ENCODE measurements at places on chromosomes 2 and 18. TPM values are rescaled to one million over a fixed set of nuclear protein-coding genes. Genes with fewer than 3 reads are reported as not detected.

The STEAP3 gene
- total RNA-seq, result 7.6 TPM

The CFC1 gene
- total RNA-seq, result not detected

The LRRC30 gene
- not detected for total RNA-seq

DNA sequence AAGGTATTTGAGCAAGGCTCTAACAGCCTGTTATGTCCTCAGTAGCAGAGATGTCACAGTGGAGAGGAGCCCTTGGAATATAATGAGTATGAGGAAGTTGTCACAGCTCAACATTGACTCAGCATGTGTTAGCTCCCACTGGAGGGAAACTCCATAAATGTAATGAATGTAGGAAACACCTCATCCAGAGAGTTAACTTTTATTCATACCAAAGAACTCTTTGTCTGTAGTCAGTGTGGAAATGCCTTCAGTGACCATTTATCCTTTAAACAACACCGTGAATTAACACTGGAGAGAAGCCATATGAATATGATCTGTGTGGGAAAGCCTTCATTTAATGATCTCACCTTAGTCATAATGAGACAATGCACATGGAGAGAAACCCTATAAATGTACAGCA is 59.7 kb downstream of the CYP1B1 start:
- no peaks in the 10 kb centered on the region for H3K27me3 ChIP-seq
- H3K27ac ChIP-seq, result no peak overlapping the region
- H3K4me1 ChIP-seq, result no peaks in the 10 kb centered on the region
- DNase-seq, result no peak

DNA sequence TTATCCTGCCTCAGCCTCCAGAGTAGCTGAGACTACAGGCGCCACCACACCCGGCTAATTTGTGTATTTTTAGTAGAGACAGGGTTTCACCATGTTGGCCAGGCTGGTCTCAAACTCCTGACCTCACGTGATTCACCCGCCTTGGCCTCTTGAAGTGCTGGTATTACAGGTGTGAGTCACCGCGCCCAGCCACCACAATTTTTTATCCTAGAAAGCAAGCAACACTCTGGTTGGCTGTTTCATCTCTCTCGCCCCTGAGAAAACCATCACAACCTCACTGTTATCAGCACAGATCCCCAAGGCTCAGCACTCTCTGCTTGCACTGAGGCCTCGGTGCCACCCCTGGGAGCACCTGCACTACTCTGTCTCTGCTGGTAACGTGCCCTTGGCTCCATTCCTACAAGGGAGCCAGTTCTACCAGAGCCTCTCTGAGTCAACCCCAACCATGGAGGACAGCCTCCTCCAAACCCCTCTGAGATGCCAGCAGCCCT is 134.8 kb upstream of the AGAP1 start:
- no peak for DNase-seq
- H3K4me3 ChIP-seq, result no peak overlapping the region
- no peaks in the 10 kb centered on the region for H3K27me3 ChIP-seq
- H3K4me1 ChIP-seq, result no peaks in the 10 kb centered on the region
- no peak overlapping the region for H3K27ac ChIP-seq

- H3K27ac ChIP-seq, result peak overlapping the region; percentile 86
- no peaks in the 10 kb centered on the region for H3K27me3 ChIP-seq
- no peak for DNase-seq
- H3K4me1 ChIP-seq, result peaks cover 2% of the 10 kb centered on the region
Observed at GRCh38 chr18:75207310-75208154, 1.4 kb downstream of the PTGR3 start.

- H3K4me3 ChIP-seq, result no peak overlapping the region
- H3K4me1 ChIP-seq, result no peaks in the 10 kb centered on the region
- no peak overlapping the region for H3K27ac ChIP-seq
- no peak for DNase-seq
- H3K27me3 ChIP-seq, result no peaks in the 10 kb centered on the region
Observed at GRCh38 chr2:96477458-96477857, 27.7 kb downstream of the NEURL3 start.

- peaks cover 13% of the 10 kb centered on the region for H3K4me1 ChIP-seq
- no peak for DNase-seq
- H3K27me3 ChIP-seq, result no peaks in the 10 kb centered on the region
- no peak overlapping the region for H3K4me3 ChIP-seq
- H3K36me3 ChIP-seq, result no peaks in the 10 kb centered on the region
Observed at GRCh38 chr2:156490466-156490840, 54.3 kb downstream of the GPD2 start.

DNA sequence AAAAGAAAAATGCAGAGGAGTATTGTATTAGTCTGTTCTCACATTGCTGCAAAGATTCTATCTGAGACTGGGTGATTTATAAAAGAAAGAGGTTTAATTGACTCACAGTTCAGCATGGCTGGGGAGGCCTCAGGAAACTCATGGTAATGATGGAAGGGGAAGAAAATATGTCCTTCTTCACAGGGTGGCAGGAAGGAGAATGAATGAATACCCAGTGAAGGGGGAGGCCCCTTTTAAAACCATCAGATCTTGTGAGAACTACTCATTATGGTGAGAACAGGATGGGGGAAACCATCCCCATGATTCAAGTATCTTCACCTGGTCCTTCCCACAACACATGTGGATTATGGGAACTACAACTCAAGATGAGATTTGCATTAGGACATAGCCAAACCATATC is 9.1 kb upstream of the PLCL1 start:
- no peaks in the 10 kb centered on the region for H3K27me3 ChIP-seq
- H3K4me3 ChIP-seq, result no peak overlapping the region
- no peaks in the 10 kb centered on the region for H3K4me1 ChIP-seq

DNA sequence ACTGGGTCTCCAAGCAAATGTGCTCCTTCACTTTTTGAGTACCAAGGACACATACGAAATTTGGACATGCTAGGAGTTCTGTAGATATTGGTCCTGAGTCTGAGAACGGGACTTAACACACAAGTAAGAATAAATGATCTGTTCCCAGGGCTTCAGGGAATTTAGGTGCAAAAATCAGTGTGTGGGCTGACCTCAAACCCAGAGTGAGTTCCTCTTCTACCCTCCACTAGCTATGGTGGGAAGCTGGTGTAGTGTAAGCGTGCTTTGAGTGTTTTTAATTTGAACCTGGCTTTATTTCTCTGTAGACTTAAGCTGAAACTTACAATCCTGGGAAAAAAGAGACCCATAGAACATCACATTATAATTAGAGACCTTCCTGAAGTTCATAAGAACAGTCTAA is 50.5 kb downstream of the MYO3B start:
- H3K36me3 ChIP-seq, result no peaks in the 10 kb centered on the region
- peaks cover 19% of the 10 kb centered on the region for H3K4me1 ChIP-seq
- no peak for DNase-seq
- no peak overlapping the region for H3K4me3 ChIP-seq
- H3K27ac ChIP-seq, result no peak overlapping the region

DNA sequence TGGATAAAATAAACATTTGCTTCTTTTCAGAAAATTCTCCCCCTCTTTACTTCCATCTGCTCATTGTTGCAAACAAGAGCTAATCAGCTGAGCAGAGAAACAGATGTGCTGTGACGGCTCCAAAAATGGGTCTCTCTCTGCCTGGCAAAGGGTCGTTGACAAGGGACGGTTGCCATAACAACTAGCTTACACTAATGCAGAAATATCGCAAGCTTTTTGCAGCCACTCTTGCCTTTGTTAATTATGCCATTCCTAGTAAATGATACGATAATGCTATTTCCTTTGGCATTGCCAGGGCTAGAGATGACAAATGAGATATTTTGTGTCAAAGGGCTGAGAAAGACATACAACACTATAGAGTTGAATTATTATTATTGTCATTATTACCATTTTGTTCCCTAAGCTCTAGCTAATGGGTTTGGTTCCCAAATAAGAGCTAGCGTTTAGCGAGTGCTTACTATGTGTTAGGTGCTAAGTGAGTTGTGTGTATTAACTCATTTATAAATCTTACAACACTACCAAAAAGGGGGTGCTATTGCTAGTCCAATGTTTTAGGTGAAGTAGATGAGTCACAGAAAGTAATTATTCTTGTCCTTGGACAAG is 46.8 kb downstream of the MYO3B start:
- no peak for DNase-seq
- no peaks in the 10 kb centered on the region for H3K36me3 ChIP-seq
- H3K4me3 ChIP-seq, result no peak overlapping the region
- H3K4me1 ChIP-seq, result peaks cover 24% of the 10 kb centered on the region
- no peak overlapping the region for H3K27ac ChIP-seq

- H3K36me3 ChIP-seq, result no peaks in the 10 kb centered on the region
- H3K4me3 ChIP-seq, result no peak overlapping the region
- no peak overlapping the region for H3K27ac ChIP-seq
Observed at GRCh38 chr2:199409759-199410529, 47.8 kb downstream of the SATB2 start.

DNA sequence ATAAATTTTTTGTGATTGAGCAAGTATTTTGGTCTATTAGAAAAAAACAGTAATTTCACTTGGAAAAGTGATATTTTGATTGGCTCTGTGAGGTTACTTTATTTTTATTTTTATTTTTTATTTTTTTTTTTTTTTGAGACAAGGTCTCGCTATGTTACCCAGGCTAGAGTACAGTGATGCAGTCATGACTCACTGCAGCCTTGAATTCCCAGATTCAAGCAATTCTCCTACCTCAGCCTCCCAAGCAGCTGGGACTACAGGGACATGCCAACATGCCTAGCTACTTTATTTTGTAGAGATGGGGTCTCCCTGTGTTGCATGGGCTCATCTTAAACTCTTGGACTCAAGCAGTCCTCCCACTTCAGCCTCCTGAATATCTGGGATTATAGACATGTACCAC is 60.9 kb upstream of the MGAT5 start:
- H3K36me3 ChIP-seq, result peaks cover 8% of the 10 kb centered on the region
- no peak overlapping the region for H3K4me3 ChIP-seq
- H3K27ac ChIP-seq, result no peak overlapping the region
- no peaks in the 10 kb centered on the region for H3K27me3 ChIP-seq

- no peaks in the 10 kb centered on the region for H3K36me3 ChIP-seq
- no peaks in the 10 kb centered on the region for H3K27me3 ChIP-seq
- no peak for DNase-seq
- no peak overlapping the region for H3K27ac ChIP-seq
- no peak overlapping the region for H3K4me3 ChIP-seq
- no peaks in the 10 kb centered on the region for H3K4me1 ChIP-seq
Observed at GRCh38 chr2:209076151-209076550, 347.7 kb upstream of the MAP2 start.

GRCh38 chr2:66733364-66733999 is 298.6 kb downstream of the MEIS1 start:
- no peaks in the 10 kb centered on the region for H3K36me3 ChIP-seq
- DNase-seq, result no peak
- no peak overlapping the region for H3K4me3 ChIP-seq
- H3K27ac ChIP-seq, result no peak overlapping the region

GRCh38 chr2:229712136-229712535 is 2.2 kb downstream of the DNER start:
- DNase-seq, result no peak
- no peak overlapping the region for H3K4me3 ChIP-seq
- no peak overlapping the region for H3K27ac ChIP-seq
- no peaks in the 10 kb centered on the region for H3K36me3 ChIP-seq
- no peaks in the 10 kb centered on the region for H3K4me1 ChIP-seq

DNA sequence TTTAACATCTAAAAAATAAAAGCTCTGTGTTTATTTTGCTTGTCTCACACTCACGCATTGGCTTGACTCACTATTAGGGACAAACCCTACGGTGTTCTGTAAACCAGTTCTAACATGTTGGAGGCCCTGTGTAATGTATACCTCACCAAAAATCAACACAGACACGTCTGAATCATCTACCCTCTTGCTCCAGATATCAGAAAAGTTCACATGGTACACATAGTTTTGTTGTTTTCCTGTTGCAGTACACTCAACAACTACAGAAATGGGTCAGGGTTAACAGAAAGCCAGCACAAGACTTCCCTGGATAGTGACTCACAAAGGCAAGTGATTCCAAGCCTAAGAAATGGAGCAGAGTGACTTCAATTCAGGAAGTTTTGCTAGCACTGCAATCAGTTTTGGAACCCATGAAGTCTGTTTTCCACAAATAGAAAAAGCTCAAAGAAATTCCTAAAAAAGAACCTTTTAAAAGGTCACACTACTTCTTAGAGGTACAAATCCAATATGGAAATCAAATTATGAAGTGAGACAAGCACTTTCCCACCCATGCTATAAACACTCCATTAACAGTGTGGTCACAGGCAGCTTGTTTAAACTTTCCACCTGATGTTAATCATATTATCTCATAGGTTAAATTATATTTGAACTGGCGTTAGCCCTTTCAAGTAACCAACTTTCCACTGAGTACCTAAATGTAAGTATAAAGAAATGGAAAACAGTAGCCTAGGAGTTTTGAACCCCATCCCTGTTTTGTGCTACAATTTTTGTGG is 87.4 kb downstream of the GAREM1 start:
- H3K36me3 ChIP-seq, result no peaks in the 10 kb centered on the region
- H3K27ac ChIP-seq, result no peak overlapping the region
- no peak overlapping the region for H3K4me3 ChIP-seq
- DNase-seq, result no peak
- H3K27me3 ChIP-seq, result no peaks in the 10 kb centered on the region
- H3K4me1 ChIP-seq, result no peaks in the 10 kb centered on the region

GRCh38 chr2:172745636-172746035 is 10.0 kb downstream of the RAPGEF4 start:
- no peak for DNase-seq
- H3K27ac ChIP-seq, result no peak overlapping the region
- no peaks in the 10 kb centered on the region for H3K36me3 ChIP-seq
- no peak overlapping the region for H3K4me3 ChIP-seq

DNA sequence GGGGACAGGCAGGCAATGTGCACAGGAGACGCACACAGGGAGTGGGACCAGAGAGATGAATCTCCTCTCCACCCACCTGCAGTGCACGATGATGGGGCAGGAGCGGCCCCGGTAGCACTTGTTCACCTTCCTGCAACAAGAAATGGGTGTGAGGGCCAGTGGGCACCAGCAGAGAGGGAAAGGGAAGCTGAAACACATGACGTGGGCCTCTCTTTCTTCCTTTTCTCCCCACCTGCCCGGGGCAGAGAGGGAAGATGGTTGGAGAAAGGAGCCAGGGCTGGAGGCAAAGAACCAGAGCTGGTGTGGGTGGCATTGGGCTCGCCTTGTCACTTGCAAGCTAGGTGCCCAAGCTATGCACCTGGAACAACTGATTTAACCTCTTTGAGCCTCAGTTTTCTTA is 12.2 kb downstream of the DNAJB2 start:
- no peak for DNase-seq
- H3K36me3 ChIP-seq, result no peaks in the 10 kb centered on the region
- no peak overlapping the region for H3K27ac ChIP-seq
- no peaks in the 10 kb centered on the region for H3K27me3 ChIP-seq
- no peak overlapping the region for H3K4me3 ChIP-seq

- H3K36me3 ChIP-seq, result no peaks in the 10 kb centered on the region
- DNase-seq, result no peak
- no peak overlapping the region for H3K27ac ChIP-seq
- peaks cover 5% of the 10 kb centered on the region for H3K4me1 ChIP-seq
- no peak overlapping the region for H3K4me3 ChIP-seq
- no peaks in the 10 kb centered on the region for H3K27me3 ChIP-seq
Observed at GRCh38 chr2:7594211-7594610, 677.0 kb downstream of the RNF144A start.

Data from GM12878 (cell line).